GM12864 (cell line): ENCODE measurements at places on chromosomes 12 and 14.

DNA sequence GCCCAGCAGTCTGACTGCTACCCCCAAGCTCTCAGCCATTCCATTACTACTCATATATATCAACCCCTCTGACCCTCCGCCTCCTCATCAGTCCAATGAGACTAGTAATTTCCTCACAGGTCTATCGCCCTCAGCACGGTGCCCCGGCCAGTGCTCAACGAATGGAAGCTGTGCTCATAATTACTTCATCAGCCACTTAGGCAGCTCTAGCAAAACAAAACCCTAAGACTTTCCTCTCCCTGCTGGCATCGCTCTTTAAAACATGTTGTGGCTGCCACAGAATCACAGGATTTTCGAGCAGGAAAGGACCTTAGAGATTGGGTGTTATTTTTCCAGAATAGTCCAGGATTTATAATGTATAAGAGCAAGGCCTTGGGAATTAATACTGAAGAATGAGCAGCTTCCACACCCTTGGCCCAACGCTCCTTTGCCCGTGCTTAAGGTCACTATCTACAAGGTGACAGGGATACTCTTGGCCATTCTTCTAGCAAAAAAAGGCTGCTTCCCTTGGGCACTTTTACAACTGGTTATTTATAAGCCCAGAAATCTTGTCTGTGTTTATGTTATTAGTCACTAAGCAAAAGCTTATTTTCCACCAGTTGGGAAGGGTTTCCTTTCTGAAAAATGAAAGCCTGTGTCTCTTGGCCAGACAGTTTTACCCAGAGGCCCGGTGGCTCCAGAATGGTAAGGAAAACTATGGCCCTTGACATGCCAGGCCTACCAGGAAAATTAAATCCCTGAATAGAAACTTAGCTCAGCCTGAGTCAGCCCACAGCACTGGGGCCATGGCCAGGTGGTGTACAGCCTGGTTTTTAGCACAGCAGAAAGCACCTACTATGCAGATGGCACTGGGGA is 47.9 kb downstream of the NUAK1 start:
- no peak for DNase-seq

GRCh38 chr14:90272523-90272922 is 16.2 kb downstream of the PSMC1 start:
- no peak for DNase-seq

DNA sequence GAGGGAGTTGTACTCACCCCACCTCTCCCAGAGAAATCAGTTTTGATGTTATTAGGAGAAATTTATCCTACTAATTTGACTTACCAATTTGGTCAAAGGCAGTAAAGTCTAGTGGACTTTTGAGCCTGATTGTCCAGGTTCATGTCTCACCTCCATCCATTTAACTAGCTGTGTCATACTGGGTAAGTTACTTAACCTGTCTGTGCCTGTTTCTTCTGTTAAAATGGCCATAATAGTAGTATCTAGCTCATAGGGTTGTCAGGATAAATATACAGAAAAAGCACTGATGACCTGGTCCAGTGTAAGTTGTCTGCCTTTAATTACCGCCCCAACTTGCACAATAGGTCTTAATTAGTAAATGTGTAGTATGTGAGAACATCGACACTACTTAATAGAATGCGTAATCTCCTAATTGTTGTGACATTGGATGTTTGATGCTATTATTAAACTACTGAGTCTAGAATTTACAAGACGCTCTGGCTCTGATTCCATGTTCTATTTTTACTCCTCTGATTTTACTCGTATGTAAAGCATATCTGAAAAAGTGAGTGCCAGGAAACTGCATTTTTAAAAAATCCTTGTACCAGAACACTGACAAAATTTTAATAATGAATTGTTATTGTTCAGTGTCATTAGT is 1.5 kb downstream of the RAB21 start:
- no peak for DNase-seq

DNA sequence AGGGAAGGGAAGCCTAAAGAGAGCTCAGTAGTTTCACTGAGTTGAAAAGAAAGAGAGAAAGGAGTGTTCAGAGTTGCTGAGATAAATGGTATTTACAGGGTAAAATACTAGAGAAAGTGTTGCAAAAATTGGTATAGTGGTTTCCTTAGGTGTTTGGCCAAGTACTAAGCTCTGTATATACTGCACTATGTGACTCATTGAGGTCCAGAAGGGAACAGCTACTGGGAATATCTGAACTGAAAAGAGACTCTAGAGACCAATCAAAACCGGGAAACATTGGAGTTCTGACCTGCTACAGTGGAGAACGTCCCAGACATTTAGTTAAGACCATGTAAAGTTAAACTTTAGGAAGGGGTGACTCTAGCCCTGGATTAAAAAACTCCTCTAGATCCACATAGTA is 42.7 kb upstream of the ALX1 start:
- no peak for DNase-seq

DNA sequence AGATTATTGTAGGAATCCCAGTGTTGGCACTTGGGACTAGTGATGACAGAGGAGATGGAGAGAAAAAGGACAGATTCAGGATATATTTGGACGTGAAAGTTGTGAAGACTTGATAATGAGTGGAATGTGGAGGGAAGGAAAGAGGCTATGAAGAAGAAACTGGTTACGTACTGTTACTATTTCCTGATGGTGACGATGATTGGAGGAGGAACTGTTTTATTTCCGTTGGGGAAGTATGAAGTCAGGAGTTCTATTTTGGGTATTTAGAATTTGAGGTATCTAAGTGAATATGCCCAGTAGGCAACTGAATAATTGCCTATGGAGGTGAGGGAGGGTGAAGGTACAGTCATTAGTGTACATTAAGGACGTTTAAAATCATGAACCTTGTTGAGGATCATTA is 207.2 kb downstream of the TMTC2 start:
- DNase-seq: no peak

GRCh38 chr14:92404018-92404417 is 81.1 kb downstream of the SLC24A4 start:
- DNase-seq: no peak

DNA sequence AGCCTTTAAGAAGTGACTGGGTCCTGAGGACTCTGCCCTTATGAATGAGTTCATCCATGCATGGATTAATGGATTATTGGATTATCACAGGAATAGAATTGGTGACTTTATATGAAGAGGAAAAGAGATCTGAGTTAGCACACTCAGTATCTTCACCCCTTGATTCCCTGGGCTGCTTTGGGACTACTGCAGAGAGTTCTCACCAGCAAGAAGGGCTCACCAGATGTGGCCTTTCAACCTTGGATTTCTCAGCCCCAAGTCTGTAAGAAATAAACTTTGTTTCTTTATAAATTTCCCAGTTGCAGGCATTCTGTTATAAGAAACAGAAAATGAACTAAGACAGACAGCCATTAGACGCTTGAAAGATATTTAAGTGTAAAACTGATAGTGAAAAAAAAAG is 509.2 kb downstream of the FLRT2 start:
- no peak for DNase-seq

- no peak for DNase-seq
Measured at GRCh38 chr14:77185093-77185465, 3.5 kb downstream of the TMEM63C start.

GRCh38 chr12:101772012-101772775 is 32.9 kb upstream of the SYCP3 start:
- DNase-seq: no peak

- no peak for DNase-seq
Measured at GRCh38 chr14:82094829-82095345, 561.2 kb upstream of the SEL1L start.

- no peak for DNase-seq
Measured at GRCh38 chr12:12777092-12777491, 8.4 kb upstream of the APOLD1 start.

DNA sequence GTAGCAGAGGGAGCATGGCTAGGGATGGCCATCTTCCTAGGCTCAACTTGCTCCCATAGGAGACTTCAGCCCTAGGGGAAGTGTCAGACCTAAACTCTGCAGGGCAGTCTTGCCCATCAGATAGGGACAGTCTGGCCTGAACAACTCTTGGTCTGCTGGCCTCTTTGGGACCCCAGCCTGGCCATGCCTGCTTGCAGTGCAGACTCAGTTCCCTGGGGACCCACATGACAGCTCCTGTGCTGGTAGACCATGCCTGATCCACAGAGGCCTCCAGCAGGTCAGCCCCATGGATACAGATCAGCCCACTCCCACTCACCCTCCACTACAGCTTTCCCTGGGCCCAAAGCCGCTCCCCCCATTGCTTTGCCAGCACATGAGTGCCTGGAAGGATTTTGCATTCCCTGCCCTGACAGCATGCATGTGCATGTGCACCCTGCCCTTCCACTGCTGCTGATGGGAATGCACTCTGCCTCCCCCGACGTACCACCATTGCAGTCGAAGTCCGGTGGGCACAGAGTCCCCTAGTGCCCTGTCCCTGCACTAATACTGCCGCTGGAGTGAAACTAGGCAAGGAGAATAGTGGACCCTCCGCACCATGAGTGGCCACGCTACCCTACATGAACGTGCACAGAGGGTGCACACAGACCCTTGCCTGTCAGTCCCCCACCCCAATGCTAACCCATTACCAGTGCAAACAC is 841.4 kb downstream of the FSCB start:
- DNase-seq: no peak

DNA sequence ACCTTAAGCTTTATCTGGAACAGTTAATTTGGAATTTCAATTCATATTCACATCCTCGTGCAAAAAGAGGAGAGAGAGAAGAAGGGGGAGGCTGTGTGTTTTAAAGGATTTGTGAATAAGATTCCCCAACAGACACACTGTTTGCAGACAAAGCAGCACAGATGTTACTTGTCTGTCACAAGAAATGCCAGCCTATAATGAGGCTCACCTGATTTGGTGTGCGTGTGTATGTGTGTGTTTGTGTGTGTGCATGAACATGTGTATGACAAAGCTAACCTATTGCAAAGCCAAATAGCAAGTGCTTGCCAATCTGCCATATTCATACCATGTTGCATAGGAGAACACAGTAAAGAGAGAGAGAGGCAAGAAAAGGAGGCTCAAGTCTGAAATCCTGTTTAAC is 361.6 kb upstream of the NOVA1 start:
- DNase-seq: no peak

DNA sequence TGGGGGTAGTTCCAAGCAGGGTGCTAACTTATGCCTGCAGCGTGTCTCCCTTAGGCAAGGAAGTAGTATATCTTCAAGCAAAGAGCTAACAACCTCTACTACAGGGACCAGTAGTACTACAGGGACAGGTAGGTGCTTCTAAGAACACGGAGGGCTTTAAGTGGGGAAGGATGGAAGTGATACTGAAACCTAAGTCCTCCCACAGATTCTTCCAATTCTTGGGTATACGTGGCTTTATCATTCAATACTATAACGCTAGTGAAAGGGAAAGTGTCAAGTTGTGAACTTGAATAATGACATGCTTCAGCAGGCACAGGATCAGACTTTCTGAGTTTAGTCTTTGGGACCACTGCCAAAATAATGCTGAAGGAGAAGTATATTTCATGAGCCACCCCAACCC is 241.7 kb downstream of the CEP128 start:
- DNase-seq: no peak

DNA sequence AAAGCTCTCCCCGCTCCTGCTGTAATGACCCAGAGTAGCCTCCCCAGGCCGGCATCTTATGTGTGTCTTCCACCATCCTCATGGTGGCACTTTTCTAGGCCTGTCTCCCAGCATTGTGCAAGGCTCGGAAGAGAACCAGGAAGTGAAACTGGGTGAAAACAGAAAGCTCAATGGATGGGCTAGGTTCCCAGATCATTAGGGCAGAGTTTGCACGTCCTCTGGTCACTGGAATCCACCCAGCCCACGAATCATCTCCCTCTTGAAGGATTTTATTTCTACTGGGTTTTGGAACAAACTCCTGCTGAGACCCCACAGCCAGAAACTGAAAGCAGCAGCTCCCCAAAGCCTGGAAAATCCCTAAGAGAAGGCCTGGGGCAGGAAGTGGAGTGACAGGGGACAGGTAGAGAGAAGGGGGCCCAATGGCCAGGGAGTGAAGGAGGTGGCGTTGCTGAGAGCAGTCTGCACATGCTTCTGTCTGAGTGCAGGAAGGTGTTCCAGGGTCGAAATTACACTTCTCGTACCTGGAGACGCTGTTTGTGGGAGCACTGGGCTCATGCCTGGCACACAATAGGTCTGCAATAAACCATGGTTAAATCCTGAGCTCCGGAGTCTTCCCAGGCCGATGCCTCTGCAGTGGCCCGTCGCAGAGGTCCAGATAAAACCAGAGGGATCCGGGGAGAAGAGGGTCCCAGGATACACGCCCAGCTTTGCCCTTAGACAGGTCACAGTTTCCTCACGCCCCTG is 15.6 kb downstream of the ACVRL1 start:
- DNase-seq: no peak

DNA sequence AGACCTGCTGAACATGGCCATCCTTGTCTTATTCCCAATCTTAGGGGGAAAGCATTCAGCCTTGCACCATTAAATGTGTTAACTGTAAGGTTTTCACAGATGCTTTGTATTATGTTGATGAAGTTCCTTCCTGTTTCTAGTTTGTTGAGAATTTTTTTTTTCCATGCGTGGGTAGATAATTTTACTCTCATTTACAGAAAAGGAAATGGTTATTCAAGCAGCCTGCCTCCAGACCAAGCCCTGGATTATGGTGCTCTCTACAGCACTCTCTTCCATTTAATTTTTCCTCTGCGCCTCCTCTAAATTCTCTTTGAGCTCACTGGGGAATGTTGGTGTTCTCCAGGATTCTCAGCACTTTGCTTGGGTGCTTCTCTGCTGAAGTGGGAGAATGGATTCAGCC is 179.3 kb upstream of the PZP start:
- DNase-seq: no peak

DNA sequence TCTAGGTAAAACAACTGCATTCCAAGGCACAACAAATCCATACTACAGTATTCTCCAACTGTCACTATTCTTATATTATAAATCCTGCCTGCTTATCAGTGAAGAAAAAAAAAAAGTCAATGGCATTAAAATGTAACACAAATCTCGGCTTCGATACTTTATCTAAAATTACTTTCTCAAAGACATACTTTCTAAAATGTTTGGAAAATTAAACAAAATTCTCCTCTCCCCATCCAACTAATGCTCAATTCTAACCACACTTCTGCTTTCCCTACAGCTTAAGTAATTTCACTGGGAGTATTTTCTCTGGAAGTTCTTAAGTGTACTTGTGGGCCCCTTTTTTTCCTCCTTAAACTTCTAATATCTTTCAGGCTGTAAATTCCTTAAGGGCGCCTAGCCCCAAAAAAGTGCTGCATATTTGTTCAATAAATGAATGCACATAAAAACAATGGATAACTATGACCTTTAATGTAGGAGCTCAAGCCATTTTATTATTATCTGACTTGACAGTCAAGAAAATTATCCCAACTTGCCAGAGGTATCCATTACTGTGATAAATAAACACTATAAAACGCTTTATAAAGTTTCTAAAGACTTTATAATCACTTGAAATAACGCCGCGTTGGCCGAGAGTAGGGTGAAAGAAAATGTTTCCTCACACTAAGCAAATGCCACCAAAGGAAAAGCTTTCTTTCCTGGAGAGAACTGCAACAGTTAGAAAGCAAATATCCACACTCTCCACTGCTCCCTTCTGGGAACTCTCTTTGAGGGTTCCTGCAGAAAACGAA is 977 bp downstream of the HEATR5A start:
- no peak for DNase-seq

- DNase-seq: no peak
Measured at GRCh38 chr14:101467181-101467926, 93.9 kb upstream of the DIO3 start.

- DNase-seq: no peak
Measured at GRCh38 chr14:22039938-22040780, 366.5 kb upstream of the OR4E1 start.

- DNase-seq: no peak
Measured at GRCh38 chr12:6268484-6269157, 41.9 kb upstream of the PLEKHG6 start.
